ENCODE measurements at places on chromosomes 6 and 20.

DNA sequence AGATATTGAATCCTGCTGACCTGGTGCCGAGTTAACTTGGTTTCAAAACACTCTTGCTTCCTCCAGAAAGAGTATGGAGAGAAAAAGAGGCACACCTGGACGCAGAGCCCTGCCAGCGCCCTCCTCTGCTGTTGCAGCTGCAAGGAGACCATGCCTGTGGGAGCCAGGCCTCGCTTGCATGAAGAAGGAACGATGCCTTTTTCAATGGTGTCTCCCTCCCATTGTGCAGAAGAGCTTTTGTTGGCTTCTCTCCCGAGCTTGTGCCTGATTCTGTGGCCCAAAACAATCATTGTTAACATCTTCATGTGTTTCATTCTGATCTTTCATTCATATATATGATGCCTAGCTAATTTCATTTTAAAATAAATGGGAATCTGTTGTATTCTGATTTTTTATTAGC, 98.1 kb downstream of the FAM120B start:
- DNase-seq = no peak

DNA sequence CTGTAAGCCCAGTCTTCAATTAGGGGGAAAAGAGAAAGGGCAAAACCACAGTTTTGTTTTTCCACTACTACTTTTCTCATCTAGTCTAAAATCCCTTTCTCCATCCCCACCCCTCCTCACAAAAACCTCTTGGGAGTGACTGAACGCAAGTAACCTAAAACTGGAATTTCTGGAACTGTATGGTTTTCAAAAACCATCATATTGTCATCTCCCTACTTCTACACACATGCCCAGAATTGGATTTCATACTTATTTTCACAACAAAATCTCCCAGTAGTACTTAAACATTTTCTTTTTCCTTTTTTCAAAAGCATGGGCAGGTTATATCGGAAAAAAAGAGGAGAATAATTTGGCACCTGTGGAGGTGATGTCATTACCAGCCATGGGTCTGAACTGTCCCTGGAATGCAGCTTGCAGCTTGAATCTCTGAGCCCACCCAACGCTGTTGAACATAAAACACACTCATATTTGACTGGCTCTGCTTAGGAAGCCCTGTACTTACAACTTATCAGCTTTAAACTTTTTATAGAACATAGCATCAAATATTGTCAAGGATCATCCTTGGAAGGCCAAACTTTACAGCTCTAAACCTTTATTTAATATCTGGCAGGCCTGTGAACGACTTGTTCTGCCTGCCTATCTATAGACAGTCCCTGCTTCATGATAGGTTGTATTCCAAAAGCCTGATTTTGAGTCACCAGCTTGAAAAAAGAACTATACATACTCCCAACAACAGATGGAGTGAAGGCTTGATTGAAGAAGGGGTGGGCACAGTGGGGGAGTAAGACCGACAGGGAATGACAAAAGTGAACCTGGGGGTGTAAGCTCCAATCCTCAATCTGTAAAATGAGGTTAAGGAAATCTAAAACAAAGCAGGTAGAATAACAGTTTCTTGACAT, 59.3 kb downstream of the EPB41L2 start:
- no peak for DNase-seq

GRCh38 chr6:166905013-166905412, 51.3 kb downstream of the RNASET2 start:
- DNase-seq = no peak

DNA sequence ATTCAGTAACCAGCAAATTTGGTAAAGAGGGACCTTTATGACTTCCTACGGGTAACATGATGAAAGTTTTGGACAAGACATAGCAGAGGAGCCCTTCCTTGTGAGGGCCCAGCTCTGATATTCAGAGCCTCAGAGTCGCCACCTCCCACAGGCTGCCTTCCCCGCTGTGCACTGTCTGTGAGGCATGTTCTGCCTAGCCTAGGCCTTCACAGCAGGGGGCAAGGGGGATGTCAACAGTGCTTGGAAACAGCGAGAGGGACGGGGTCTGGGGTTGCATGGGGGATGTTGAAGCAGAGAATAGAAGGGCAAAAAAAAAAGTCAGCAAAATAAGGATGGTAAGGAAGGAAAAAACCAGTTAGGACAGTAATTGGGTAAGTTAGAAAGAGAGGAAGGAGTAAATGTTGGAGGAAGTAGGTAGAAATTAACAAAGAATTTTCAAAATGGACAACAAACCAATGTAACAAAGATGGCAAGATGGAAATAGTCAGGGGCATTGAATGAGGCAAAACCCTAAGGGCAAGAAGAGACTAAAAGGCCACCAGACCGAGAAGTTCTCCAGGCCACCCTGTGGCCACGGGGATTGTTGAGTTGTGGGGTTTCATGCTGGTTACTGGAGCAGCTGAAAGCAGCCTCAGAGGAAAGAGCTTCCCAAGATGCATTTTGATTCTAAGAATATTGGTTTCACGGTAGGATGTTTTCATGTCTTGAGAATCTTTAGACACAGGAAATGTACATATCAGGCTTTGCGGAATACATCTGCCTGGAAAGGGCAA, 139.8 kb downstream of the LY86 start:
- no peak for DNase-seq

GRCh38 chr20:49961413-49961812, 21.4 kb upstream of the SNAI1 start:
- no peak for DNase-seq

GRCh38 chr20:62241506-62241905, 3.2 kb downstream of the OSBPL2 start:
- DNase-seq = no peak

- no peak for DNase-seq
Observed at GRCh38 chr20:51563486-51564332, 21.2 kb upstream of the NFATC2 start.

GRCh38 chr6:56708810-56709597, 66.3 kb upstream of the DST start:
- DNase-seq = no peak

GRCh38 chr20:46850416-46850815, 44.2 kb upstream of the EYA2 start:
- no peak for DNase-seq

GRCh38 chr6:139701695-139702094, 327.2 kb upstream of the CITED2 start:
- no peak for DNase-seq

- no peak for DNase-seq
Observed at GRCh38 chr6:37006793-37007339, 1.4 kb downstream of the FGD2 start.

DNA sequence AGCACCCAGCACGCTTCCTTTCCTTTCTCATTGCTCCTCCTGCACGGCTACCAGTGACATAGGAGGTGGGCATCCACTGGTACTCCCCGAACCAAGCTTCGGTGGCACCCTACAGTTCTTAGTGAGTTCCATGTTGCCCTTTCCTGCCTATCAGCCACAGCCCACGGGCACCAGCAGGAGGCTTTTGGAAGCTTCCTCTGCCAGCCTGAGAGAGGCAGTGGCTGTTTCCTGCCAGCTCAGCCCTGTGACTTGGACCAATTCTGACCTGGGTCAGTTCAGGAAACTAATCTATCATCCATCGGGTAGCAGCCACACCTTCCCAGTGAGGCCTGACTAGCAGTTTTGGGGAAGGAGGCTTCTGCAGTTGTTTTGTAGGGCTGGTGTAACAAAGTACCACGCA, 176.4 kb upstream of the UST start:
- no peak for DNase-seq

DNA sequence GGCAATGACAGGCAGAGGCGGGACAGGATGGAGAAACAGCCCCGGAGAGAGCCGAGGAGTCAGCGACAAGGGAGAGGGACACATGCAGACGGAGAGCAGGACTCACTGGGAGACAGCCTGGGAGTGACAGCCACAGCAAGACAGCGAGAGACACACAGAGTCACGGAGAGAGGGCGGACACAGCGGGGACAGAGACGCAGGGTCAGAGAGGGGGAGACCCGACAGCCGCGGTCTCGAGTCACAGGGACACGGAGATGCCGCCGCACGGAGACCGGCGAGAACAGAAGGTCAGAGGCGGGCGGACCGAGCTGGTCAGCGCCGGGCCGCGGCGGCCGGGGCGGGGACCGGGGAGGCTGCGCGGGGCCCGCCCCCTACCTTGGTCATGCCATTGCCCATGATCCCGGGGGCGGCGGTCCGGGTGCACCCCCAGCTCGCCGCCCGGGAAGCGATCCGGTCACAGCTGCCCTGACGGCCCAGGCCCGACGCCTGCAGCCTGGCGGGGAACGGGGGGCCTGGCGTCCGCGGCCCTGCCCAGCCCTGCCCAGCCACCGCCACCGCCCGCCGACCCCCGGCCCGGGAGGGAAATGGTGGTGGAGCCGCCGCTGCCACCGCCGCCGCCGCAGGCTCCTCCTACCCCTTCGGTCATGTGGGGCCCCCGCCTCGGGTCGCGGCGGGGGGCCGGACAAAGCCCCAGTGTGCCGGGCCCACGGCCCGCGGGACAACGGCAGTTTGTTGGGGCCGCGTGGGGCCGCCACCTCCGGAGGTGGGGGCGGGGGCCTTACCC, at the start of the genes DUSP15 and TTLL9:
TSS of gene DUSP15 (minus strand) at position 586 of the 784 bp plus-strand sequence. CDS start at position 396, 190 bp downstream.
TSS of gene TTLL9 (plus strand) at position 693 of the 784 bp plus-strand sequence. CDS start 493 bp downstream, outside the sequence.
- no peak for DNase-seq

DNA sequence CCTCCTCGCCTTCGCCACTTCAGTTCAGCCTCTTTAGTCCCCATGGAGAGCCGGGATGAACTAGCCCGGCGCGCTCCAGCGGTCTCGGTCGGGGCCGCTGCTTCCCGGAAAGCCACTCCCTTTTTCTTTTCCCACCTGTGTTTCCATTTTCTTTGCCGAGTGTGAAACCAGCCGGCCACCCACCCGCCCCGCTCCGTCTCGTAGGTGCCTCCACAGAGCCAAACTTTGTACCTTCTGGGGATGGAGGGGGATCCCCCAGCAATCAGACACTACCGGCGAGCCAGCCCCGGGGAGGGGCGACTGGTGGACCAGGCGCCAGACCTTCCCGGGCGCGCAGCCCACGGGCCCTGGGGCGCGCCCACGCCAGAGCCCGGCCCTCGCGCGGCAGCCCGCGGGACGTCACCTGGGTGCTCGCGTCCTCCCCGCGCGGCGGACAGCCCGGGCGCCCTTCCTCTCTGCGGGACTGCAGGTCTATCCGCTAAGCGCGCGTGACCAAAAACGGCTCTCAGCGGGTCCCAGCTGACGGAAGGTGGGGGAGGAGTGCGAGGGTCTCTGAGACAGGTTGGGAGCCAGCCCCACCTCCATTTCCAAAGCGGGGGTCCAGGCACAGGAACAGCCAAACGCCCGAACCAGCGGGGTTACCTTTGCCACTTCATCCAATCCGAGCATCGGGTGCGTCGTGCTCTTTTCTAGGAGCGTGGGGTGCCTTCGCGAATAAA, at the start of gene MCHR2:
TSS of gene MCHR2 (minus strand) at position 691 of the 719 bp plus-strand sequence. CDS start 38,076 bp downstream, outside the sequence.
- no peak for DNase-seq

DNA sequence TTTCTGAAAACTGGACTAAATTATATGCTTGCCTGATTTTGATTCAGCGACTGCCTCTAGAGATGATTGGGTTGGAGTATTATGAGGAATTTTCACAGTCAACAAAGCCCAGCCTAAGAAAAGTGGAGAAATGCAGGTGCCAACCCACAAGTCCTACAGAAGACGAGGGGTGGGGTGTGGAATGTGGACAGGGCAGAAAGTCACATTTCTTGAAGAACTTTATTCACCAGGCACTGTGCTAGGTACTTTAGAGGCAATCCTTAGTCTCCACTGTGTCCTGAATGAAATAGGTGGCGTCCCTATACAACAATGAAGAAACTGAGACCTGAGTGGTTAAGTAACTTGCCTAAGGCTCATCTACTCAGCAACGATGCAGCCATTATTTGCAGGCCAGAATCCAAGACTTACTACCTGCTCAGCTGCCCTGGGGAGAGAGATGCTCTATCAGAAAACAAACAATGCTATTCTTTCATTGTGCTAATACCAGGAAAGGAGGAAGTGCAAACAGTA, 106.3 kb downstream of the RNF144B start:
- DNase-seq = no peak

- no peak for DNase-seq
Observed at GRCh38 chr6:124470803-124471202, 491.4 kb upstream of the RNF217 start.

GRCh38 chr6:87817183-87817582, 115.2 kb upstream of the AKIRIN2 start:
- no peak for DNase-seq

DNA sequence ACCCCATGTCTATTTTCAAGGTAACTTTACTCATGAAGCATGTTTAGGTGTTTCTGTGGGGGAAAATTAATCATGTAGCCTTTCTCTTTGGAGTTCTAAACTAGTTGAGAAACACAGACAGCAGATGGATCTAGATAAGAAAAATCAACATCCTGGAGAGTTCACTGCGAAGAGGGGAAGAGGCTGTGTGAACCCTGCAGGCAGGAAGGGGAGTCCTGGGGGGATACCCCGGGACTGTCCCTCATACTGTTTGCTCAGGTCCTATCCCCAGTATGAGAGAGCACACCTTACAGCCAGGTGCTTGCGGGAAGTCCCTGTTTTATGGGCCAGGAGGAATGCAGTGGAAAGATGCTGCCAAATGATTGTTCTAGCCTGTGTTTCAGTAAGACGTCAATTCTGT, 32.7 kb downstream of the CHMP4B start:
- no peak for DNase-seq

DNA sequence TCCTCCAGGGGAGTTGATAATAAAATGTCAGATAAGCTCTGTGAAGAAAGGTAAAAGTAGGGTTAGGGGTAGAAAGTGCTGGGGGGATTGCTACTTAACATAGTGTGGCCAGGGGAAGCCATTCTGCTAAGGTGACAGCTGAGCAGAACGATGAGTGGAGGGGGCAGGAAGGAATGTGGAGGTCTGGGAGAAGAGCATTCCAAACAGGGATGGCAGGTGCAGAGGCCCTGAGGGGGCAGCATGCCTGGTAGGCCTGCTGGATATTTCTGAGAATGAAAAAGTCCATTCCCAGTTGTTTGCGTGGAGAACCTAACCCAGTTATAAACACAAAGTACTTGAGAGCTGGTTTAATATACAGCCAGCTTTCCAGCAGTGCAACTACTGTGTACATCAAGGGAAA, 9.3 kb downstream of the GFRA4 start:
- no peak for DNase-seq

GRCh38 chr20:41526327-41526726, 91.8 kb downstream of the CHD6 start:
- DNase-seq = no peak

GRCh38 chr6:134464690-134465411, 146.9 kb upstream of the SGK1 start:
- DNase-seq = no peak

GRCh38 chr6:37622646-37623071, 75.0 kb downstream of the MDGA1 start:
- no peak for DNase-seq

DNA sequence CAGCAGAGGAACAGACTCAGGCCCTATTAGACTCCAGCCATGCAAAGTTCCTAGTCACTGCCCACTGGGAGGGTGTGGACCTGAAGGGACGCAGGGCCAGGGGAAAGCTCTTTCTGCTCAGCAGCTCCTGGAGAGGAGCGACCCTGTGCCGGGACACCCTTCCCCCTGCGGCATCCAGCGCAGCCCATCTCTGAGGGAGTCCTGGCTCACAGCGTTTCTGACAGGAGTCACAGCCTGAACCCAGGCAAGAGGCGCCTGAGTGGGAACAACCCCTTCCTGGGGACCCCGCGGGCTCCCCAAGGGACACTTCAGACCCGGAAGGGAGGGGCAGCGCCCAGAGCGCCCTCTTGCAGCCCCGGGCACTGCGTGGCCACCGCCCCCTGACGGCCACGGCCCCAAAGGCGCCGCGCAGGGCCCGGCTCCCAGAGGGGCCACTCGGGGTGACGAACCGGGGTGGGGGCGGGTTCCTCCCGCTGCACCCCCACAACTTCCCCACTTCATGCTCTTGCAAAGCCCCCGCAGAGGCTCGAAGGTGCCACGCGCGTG, 862 bp downstream of the UCKL1 start:
- no peak for DNase-seq
